ENCODE measurements at places on chromosomes 4 and X.

DNA sequence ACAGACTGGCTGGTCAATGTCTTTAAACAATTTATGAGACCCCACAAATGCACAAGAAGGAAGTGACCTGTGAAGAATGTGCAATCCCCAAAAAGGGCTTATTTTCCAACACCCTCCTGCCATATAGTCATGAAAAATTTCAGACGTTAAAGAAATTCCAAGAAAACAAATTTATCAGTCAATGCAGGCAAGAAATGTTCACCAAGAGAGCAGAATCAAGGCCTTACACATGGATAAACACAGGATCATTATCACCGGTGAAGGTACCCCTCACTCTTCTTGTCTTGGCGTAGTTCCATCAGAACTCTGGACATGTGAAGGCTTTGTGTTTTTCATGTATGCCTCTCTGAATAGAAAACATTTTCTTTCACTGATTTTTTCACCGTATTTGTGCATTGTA is 186.7 kb upstream of the GALNTL6 start:
- DNase-seq, result no peak

- no peak for DNase-seq
Measured at GRCh38 chrX:57266275-57266674, 20.2 kb upstream of the FAAH2 start.

DNA sequence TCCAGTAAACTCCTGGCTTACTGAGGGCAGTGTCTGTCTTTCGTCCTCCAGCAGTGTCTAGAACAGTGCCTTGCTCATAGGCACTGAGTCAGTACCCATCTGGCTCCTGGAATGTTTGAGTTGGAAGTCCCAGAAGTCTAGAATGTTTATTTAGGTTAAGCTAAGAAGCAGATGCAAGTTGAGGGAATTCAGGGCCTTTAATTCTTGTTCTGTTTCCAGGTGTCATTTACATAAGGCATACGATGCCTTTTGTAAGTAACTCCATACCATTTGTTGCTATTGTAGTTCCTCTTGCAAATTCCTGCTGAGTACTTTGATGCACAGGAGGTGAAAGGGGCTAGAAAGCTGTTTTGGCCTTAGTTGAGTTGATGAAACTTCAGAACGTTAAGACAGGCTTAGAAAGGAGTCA is 22.2 kb downstream of the ARHGAP10 start:
- DNase-seq, result no peak

- DNase-seq, result no peak
Measured at GRCh38 chr4:150261571-150261970, 183.3 kb downstream of the DCLK2 start.

DNA sequence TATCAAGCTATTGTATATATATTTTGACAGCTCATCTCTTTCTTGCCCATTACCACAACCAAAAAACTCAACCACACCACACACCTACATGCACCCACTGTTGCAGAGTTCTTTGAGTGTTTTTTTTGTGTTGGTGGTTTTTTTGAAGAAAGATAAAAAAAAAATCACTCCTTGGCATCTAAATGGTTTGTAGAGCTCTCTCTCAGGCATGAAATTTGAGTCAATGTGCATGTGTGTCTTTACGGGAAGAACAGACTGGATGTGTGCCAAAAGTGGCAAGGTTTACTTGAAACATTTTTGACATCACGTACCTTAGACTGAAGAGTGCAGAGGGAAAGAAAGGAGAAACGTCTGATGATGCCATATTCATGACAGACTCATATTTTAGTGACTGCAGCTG is 154.2 kb downstream of the FHIP1A start:
- DNase-seq, result no peak

DNA sequence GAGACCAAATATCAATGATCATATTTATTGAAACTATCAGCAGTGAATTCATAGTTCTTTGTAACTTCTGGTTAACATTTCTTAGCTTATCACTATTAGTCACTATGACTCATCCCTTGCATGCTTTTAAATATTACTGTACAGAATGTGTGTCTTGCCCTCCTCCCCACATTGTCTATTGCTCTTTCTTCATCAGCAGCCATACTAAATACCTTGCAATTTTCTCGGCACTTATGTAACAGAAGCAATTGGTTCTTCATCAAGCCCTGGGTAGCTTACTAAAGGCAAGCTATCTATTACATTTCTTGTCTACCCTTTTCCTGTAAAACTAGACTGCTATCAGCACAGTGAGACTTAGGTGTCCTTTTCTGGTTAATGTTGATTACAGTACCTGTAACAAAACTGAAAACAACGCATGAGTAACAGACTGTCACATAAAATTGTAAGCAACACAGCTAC is 8.2 kb downstream of the KLHL4 start:
- DNase-seq, result no peak

GRCh38 chrX:39855748-39856129 is 242.0 kb downstream of the BCOR start:
- DNase-seq, result no peak

DNA sequence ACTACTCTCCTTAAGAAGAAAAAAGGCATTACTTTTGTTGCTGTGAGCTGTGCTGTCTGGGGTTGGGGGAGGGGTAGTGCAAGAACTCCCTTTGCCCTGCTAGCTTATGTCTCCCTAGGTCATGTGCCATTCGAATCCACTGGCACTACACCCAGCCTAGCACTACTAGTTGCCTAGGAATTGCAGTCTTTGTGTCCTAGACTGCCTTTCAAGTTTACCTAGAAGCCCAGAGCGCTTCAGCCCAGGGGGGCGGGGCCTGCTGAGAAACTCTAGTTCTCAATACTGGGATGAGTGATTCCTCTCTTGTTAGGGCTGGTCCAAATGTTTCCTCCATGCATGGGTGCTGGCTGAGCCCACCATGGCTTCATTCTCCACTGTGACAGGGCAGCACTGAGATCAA is 1011.5 kb downstream of the PCDH19 start:
- no peak for DNase-seq

DNA sequence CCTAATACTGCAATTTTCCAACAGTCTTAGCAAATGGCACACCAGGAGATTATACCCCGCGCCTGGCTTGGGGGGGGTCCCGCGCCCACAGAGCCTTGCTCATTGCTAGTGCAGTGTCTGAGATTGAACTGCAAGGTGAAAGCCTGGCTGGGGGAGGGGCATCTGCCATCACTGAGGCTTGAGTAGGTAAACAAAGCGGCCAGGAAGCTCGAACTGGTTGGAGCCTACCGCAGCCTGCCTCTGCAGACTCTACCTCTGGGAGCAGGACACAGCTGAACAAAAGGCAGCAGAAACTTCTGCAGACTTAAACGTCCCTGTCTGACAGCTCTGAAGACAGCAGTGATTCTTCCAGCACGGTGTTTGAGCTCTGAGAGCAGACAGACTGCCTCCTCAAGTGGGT is 172.8 kb upstream of the NAP1L5 start:
- no peak for DNase-seq

DNA sequence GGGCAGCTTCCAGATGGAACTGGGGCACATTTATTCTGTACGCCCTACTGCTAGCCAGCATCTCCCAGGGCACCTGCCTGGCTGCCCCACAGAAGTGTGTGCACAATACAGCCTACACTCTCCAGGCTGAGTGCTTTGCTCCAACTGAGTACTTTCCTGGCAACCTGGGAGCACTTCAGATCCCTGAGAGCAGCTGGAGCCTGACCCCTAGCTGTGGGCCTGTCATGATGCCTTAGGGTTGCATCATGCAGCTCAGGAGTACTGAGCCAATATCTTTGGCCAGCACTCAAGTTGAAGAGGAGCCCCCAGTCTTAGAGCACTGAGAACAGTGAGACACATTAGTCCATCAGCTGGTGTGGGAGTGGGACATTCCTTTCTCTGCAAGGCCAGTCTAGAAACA is 321.9 kb downstream of the CFAP47 start:
- no peak for DNase-seq

DNA sequence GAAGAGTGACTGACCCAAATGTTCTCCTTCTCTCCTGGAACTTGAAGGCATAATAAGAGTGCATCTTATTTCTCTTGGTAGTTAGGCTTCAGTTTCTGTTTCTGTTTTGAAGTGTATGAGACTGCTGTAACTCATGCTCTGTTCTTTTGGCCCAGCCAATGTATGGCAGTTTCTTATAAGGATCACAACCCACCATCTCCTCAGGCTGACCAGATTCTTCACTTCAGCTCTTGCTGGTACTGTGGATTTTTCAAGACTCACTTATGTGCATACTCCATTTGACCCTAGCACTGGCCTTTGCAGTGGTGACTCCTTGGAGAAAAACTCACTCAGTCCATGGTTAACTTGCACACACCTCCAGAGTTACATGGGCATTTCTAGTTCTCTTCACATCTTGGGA is 9.6 kb upstream of the YTHDC1 start:
- no peak for DNase-seq

DNA sequence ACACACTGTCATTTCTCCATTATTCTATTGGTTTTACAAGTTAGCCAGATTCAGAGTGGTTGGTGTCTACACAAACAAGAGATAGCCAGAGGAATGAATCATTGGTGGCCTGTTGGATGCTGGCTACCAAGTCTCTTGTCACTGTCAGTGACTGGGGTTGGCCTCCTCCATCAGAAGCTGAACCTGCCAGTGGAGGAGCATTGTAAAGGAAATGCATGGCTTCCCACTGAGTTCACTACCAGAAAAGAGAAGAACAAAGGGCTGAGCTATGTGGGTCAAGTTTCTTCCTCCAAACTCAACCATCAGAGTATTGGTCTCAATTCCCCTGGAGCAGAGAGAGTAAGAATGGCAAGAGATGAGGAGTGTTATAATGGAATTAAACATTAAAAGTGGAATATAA is 26.5 kb upstream of the ANKRD50 start:
- no peak for DNase-seq

DNA sequence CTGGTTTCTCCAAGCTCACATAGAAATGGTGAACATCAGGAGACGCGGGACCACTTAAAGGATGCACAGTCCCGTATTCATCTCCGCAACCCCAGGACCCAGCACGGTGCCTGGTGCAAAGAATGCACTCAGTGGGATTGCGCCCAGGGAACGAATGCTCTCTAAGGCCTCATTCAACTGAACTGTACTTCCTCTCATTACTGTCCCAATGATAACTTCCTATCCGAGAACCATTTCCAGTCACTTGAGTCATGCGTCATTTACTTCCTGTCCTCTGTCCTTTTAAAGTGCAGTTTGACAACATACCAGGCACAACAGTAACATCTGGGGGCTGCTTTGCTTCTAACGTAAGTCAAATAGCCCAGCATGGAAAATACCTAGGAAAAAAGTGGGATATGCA is 75.7 kb downstream of the RBM47 start:
- DNase-seq, result no peak

DNA sequence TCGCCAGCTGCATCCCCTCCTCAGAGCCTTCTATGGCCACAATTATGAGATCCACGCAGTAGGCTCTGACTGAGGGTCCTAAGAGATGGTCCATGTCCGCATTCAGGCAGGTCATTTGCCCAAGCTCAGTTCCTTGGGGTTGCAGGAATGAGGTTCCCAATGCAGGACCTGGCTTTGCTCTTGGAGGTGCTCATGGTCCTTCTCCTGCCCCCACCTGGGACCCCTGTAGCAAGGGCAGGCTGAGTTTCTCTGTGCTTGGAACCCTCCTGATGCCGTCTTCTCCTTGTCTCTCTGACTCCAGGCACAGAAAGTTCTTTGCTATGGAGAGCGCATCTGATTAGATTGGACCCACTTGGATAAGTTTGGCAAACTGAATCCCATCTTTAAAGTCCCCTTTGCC is 16.5 kb upstream of the SHOX start:
- DNase-seq, result no peak

DNA sequence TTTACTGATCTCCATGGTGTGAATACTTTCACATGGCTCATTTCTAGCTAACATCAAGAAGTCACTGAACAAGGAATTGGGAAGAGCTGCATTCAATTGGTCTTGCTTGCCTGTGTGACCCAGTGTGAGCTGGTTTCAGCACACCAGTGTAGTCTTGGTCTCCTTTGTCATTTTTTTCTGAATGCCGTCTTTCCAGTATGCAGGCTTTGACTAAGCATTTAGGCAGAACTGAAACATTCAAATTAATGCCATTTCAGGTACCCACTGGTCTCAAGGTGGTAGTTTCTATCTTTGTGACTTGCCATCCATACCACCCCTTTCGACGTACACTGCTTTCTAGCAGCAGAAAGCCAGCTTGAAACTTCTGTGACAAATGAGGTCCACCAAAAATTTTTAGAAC is 550.5 kb upstream of the BOD1L1 start:
- DNase-seq, result no peak

GRCh38 chr4:99404595-99405287 is 30.4 kb downstream of the ADH7 start:
- no peak for DNase-seq

GRCh38 chrX:131675596-131676194 is 131.8 kb downstream of the OR13H1 start:
- DNase-seq, result no peak

GRCh38 chr4:152107736-152108500 is 347.1 kb upstream of the GATB start:
- peak; percentile 37 for DNase-seq

- DNase-seq, result no peak
Measured at GRCh38 chr4:100106982-100107381, 83.3 kb downstream of the DDIT4L start.

GRCh38 chr4:101008503-101008902 is 338.8 kb downstream of the PPP3CA start:
- no peak for DNase-seq

- DNase-seq, result no peak
Measured at GRCh38 chr4:6928081-6928480, 18.5 kb downstream of the TBC1D14 start.

GRCh38 chrX:1023676-1024075 is 188.8 kb downstream of the CRLF2 start:
- no peak for DNase-seq

GRCh38 chr4:37770016-37770415 is 56.5 kb upstream of the PGM2 start:
- DNase-seq, result no peak

DNA sequence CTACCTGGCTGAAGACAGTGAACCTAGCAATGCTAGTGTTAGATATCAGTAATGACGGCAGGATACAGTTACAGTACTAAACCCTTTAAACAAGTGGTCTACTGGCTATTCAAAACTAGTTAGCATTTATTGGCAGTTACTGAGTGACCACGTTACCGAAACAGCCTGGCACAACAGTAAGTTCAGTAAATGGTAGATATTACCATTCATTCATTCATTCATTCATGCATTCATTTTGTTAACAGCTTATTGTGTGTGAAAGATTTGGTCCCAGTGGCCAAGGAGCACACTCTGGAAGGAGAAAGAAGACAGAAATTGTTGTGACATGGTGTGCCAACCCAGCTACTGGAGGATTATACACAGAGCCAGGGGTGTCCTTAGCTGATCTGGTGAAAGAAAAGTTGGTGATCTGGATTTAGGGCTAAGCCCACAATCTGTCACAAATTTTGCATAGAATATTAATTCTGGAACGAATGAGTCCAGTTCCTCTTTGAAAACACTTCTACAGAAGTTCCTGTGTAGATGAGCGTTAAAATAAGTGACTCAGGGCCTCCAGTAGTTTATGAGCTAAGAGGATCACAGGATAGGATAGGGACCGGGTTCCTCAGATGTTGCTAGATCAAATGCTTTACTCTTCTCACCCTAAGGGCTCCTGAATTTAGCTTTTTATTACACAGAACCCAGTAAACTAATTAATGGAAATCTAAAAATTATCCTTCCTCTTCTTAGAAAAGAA is 179.1 kb downstream of the CBR4 start:
- DNase-seq, result no peak

- no peak for DNase-seq
Measured at GRCh38 chr4:30461218-30461617, 259.0 kb upstream of the PCDH7 start.

GRCh38 chrX:55731826-55732225 is 14.3 kb downstream of the RRAGB start:
- no peak for DNase-seq

- DNase-seq, result no peak
Measured at GRCh38 chrX:10108288-10108687, 48.5 kb upstream of the CLCN4 start.
